Pons (tissue), 1 donor: ENCODE measurements at places on chromosomes 13 and 19.

- DNase-seq, result peak; percentile 7
These were observed 30.1 kb upstream of the OBI1 start for GRCh38 chr13:78689011-78689410.

DNA sequence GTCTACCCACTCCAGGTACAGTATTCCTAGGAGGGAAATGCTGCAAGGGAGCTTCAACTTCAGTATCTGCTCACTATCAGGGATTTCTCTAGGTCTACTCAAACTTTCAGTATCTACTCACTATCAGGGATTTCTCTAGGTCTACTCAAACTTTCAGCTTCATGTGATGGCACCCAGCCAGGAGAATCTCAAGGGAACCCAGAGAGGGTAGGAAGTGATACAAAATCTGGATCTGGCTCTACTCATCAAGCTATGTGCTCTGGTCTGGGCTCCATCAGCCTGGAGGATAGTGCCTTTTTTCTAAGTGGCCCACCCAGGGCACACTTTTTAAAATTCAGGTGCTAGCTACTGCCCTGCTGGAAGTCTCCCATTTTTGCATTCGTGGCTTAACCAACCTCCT is 52.3 kb upstream of the FNDC3A start:
- DNase-seq, result no peak

DNA sequence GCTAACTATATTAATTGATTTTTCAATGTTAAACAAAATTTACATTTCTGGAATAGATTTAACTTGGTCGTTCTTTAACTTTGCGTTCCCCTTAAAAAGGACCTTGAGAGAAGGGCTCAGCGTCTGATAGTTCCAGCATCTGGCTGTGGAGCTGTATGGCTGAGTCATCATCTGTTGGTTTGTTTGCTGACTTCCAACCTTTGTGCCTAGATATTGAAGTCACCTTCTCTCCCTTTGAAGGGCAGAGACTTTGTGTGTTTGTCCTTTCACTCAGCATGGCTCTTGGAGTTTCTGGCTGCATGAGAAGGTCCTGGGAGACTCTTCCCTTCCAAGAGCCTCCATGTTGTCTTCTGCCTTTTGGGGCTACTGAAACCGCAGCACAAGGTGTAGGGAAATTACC is 16.6 kb upstream of the IRS2 start:
- no peak for DNase-seq

GRCh38 chr19:10694706-10695307 is 6.4 kb upstream of the QTRT1 start:
- DNase-seq, result no peak

GRCh38 chr19:39497701-39497995 is 1.1 kb upstream of the DLL3 start:
- no peak for DNase-seq

- no peak for DNase-seq
These were observed 6.4 kb upstream of the ERICH6B start for GRCh38 chr13:45621950-45622349.

DNA sequence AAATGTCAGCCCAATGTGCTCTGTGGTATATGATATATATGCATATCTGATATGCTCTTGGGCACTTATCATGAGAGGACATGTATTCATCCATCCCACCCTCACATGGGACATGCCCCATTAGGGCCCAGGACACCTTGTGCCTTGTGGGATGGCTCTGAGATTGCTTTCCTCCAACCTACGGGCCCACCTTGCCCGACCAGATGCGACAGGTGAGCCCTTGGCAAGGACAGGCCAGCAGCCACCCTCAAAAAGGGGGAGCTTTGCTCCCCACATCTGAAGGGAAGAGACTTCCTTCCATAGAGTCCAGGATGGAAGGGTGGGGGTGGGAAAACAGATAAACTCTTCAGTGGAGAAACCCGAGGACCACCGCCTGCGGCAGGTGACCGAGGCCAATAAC is 58.6 kb downstream of the SLC7A1 start:
- no peak for DNase-seq

DNA sequence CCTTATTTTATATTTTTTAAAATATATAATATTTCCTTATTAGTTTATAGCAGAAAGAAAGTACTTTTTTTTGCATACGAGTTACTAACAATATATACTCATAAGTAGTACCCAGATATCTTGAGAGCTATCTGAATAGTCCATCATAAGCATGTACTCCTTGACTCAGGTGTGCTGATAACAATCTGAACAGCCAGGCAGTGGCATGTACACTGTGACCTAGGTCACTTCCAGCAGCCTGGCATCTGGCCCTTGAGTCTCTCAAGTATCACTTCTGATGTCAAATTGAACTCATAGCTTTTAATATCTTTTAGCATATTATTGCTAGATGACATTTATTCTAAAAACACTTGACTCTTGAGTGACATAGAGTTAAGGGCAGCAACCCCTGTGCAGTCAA is 1576.7 kb downstream of the SLITRK1 start:
- DNase-seq, result no peak

DNA sequence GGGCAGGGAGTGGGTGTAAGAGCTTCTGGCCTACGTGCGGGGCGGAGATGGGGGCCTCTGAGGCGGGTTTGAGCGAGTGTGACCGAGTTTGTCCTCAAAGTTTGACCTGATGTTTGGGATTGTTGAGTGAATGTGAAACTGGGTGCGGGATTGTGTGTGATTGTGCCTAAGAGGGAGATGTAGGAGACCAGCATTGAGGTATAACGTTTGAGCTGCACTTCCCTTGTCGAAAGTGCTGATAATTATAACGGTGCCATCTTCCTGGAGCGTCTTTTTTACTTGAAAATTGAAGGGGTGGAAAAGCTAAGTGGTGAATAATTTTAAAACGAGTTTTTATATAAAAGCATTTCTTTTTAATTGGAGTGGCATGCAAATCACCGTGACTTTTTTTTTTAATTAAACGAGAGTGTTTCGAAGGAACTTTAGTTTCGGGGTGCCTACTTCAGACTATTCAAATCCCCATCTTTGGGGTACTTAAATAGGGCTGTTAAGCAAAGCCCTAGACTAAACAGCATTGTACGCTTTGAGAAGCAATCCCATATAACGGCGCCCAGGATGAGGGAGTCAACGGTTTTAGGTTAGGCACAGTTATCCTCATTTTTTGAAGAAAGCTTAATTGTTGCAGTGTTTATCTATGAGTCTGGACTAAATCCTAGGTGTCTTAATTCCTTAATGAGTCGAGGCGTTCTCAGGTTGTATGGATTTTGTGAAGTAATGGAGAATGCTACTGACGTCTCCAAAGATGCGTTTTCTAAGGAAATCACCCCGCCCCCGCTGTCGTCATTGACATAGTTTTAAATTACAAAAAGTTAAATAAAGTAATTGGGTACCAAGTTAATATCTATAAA is 594 bp downstream of the ZNF146 start:
- DNase-seq, result no peak

DNA sequence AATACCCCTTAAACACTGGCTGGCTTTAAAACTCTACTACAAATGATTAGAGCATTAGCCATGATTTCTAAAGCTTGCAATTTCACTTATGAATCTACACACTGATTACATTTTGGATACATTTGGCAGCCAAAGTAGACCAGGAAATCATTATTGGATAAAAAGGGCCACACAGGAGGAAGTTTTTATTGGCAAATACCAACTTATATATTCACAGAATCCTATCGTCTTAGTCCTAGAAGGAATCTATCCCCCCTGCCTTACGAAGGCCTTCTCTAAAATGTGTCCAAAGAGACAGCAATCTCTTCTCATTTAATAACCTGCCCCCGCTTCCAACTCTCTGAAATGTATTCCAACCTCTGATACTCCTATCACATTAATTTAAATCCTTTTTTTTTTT is 52.5 kb downstream of the KLF5 start:
- no peak for DNase-seq

GRCh38 chr19:9823816-9824215 is 3.9 kb upstream of the UBL5 start:
- DNase-seq, result no peak

DNA sequence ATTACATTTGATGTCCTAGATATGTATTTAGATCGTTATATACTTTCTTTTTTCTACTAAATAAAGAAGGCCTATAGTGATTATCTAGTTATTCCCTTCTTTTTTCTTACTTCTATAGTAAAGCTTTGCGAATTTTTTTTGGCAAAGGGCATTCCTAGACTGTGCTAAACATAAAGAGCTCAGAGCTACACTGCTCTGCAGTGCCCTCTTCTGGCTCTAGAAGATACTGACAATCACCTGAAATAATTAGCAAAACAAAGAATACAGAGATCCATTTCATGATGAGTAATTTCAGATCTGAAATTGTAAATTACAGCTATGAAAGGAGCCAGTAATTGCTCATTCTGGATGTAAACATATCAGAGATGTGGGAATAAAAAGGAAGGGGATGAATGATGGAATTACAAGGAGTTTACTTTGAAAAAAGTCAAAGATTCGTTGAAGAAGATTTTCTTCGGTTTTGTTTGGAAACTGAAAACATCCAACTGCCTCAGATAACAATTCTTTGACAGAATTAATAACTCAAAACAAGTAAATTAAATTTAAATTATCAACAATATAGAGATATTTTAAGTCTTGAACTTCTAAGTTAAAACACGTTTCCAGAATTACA is 288.5 kb downstream of the NALCN start:
- DNase-seq, result peak; percentile 70

- peak; percentile 81 for DNase-seq
These were observed 89.7 kb downstream of the RAB20 start for GRCh38 chr13:110471833-110472162.

DNA sequence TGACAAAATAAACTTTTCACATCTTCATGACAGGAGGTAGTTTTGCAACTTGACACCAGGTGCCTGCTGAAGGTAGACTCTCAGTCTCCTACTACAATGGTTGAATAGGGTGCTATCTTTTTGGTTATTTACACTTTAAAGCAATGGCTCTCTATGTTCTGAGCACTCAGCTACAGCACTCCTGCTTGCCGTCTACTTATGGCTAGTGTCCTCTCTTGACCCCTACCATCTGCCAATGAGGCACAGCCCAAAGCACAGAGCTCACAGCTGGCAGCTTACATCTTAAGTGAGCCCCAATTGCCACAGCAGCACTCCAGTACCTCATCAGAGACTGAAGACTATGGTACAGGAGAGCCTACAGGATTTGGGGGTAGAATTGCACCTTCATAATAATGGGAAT is 11.4 kb downstream of the ZNF708 start:
- no peak for DNase-seq

DNA sequence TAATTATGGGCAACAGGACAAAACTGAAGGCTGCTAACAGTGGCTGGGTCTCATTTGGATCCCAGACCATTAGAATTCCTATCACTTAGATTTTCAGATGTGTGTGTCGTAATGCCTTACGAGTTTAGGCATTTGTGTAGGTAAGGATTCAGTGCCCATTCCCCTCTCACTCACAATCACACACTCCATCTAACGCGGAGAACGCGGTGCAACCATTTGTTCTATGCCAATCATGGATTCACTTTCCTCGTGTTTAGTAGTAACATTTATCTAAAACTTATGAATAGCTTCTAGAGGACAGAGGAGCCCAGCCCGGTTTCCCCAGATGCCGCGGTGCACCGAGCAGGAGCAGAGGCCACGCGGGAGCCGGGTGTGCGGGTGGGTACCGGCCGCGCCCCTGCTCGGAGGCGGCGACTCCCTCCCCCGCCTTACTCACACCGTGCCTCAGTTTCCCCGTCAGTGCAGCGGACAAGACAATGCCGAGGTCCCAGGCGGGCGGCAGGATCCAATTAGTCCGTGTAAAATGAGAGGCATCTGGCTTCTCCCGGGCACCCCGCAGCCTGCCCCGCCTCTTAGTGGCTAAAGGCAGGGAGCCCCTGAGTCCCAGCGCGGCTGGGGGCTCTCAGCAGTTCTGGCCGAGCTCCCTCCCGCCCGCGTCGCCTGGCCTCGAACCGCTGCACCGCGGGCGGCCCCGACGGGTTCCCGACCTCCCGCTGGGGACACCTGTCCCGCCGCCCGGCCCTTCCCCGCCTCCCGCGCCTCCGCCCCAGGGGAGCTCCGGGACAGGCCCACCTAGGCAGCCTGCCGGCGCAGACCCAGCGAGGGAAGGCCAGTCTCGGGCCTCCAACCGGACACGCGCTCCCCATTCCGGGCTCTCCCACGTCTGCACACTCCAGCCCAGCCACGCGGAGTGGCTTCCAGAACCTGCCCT is 5.9 kb upstream of the C1QTNF9B start:
- DNase-seq, result no peak

- no peak for DNase-seq
These were observed 4.2 kb upstream of the ATP12A start for GRCh38 chr13:24675806-24676570.

DNA sequence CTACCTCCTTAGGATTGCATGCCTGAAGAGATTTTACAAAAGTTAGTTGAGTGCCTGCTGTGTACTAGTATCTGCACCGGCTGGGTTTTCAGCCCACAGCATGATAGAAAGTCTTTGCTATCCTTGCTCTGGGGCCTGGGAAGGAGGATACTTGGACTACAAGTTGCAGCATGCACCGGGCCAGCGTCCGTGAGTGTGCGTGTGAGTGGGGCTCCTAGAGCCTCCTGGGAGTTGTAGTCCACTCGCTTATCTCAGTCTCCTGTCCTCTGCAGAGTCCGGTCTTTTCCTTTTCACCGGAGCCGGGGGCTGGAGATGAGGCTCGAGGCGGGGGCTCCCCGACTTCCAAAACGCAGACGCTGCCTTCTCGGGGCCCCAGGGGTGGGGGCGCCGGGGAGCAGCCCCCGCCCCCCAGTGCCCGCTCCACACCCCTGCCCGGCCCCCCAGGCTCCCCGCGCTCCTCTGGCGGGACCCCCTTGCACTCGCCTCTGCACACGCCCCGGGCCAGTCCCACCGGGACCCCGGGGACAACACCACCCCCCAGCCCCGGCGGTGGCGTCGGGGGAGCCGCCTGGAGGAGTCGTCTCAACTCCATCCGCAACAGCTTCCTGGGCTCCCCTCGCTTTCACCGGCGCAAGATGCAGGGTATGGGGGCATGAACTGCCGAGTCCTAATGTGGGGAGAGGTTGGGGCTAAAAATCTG is 20.6 kb downstream of the BRSK1 start:
- DNase-seq, result no peak

GRCh38 chr13:38850868-38851626 is 139.6 kb downstream of the STOML3 start:
- DNase-seq, result no peak

DNA sequence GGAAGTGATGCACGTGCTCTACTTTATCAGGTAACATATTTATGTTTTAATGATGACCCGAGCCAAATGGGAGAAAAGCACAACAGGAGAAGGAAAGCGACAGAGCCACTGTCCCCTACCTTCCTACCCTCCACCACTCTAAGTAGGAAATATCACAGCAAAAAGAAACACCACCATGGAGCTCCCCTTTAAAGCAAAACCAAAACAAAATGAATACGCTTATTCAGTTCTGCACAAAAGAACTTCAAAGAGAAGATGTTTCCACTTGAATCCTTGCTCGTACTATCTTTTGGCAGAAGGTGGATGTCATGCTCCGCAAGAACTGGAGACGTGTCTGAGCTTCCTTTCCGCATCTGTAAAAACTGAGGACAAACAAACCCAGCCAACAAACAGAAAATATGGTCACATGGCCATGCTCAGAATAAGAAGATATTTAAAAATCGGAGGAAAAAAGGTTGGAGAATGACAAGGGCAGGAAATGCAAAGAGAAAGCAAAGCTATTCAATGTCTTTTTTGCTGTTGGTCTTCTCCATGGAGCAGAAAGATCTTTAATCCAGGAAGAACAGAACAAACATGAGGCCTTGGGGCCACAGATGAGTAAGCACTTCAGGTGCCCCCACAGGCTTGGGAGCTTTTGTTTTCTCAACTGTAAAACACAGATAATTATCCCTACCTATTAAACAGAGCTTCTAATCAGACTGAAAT is 19.5 kb downstream of the N4BP2L1 start:
- no peak for DNase-seq
